ENCODE measurements at places on chromosomes 7 and 10.

DNA sequence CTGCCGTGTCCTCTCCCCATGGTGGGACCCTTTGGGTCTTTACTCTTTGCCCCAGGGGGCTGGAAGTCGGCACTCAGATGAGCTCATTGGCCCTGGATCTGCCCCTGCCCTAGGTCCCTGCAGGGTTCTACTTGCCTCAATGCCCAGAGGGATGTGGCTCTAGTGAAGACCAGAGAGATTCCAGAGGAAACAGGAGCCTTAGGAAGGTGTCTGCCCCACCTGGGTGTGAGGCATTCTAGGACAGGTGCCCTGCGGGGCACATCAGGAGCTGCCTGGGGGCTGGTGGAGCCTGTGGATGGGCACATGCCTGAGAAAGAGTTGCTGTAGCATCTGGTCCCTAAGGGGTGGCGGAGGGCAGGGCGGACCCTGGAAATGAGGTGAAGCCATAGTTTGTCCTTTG lies 128.6 kb downstream of the ADCY1 start:
- no peak for DNase-seq

GRCh38 chr7:50197549-50197948 lies 104.5 kb upstream of the ZPBP start:
- DNase-seq: peak; percentile 57

DNA sequence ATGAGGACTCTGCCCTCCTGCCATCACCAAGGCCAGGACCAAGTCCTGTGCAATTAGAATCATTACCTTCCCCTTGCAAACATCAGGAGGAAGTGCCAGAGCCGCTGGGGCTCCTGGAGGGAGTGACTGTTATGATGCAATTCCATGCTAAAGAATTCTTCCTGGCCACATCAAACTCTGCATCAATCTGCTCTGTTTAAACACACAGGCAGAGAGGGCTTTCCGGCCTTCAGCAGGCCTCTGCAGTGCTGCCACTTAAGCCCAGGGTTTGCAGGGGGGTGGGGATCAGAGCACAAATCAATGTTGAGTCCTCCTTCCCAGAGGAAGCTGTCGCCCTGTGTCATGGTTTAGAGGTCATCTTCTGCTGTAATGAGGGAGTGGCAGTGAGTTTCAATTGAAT lies 58.1 kb downstream of the CTBP2 start:
- DNase-seq: no peak

- DNase-seq: no peak
Observed at GRCh38 chr7:29017713-29018112, 59.6 kb upstream of the TRIL start.

- DNase-seq: no peak
Observed at GRCh38 chr10:131708225-131708880, 192.5 kb upstream of the PPP2R2D start.

DNA sequence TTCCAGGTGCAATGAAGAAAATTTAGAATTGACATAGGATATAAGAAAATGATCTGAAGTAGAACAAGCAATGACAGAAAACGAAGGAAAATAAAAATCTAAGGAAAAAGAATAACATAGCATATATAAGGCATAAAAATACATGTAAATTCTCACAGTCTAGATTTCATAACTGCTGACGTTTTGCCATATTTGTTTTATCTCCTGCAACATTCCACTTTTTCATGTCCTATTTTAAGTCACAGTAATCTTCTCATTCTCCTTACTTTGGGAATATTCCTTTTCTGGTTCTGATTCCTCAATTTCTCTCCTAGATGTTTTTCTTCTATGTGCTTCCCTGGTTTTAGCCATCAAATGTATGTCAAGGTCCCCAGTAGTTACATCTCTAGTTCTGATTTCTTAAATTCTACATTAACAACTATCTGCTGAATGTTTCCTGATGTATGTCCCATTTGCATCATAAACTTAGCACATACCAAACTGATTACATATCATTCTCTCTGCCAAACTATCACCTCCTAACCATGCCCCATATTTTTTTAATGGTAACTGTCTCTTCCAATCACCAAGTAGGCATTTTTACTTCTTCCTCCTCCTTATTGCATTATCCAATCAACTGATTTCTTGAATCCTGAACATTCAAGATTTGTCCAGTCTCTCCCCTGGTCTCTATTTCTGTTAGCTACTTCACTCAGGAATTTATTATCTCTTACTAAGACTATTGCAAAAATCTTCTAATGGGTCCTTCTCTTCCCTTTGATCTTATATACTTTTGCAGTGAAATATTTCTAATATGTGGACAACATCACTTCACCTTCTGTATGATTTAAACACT lies 171.3 kb downstream of the DNAJC1 start:
- DNase-seq: no peak

DNA sequence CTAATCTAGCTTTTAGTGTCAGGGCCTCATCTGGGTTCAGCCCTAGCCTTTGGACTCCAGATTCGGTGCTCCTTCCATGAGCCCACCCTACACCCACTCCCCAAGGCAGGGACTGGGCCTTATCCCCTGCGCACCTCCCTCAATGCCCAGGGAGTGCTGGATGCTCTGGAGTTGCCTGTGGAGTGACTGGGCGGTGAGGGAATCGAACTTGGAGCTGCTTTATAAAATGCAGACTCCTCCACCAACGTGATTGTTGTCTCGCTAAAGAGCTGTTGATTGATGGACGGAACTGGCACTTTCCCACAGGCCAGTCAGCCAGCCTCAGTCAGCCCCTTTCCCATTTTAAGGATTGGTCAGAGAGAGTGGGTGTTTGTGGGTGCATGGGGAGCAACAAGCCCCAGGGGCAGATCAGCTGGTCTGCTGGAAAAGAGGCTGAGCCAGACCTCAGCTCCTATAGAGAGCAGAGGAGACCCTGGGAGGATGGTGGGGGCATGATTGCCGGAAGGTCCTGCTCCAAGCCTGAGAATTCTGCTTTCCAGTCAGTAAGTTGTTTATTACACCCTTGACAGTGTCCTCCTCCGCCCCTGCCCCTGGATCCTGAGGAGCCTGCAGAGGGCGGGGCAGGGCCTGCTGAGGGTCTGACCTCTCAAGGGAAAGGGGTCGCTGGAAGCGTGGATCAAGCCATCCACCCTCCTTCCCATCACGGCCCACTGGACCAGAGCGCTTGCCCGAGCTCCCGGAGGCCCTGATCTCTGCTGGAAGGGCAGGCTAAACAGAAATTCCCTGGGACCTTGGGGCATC lies 16.7 kb downstream of the UNC5B start:
- no peak for DNase-seq

DNA sequence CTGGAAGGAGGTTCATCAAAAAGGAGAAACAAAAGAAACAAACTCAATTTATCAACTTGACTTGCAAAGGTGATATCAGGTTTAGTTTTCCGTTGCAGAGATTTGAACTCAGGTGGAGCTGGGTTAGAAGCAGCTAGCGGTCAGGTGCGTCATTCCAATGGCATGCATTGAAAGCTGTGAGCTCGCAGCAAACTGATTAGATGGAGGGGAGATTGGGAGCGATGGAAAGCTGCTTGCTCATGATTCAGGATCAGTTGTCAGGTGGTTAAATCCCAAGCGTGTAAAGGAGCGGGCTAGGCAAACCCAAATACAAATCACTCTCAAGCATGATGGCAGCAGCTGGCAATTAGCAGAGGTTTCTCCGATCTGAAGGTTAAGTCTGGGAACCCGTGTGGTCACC lies 49.3 kb upstream of the AFAP1L2 start:
- DNase-seq: no peak

DNA sequence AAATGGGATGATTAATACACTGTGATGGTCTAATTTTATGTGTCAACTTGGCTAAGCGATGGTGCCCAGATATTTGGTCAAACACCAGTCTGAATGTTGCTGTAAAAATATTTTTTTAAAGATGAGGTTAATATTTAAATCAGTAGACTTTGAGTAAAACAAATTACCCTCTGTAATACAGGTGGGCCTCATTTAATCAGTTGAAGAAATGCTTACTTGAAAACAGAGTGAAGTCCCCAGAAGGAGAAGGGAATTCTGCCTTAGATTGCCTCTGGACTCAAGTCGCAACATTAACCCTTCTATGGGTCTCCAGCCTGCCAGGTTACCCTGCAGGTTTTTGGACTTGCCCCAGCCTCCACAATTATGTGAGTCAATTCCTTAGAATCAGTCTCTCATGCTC lies 49.8 kb upstream of the AGK start:
- no peak for DNase-seq

GRCh38 chr7:44085546-44085945 lies 3.2 kb upstream of the POLM start:
- DNase-seq: no peak

GRCh38 chr10:47143072-47143471 lies 156.9 kb upstream of the GDF10 start:
- no peak for DNase-seq

DNA sequence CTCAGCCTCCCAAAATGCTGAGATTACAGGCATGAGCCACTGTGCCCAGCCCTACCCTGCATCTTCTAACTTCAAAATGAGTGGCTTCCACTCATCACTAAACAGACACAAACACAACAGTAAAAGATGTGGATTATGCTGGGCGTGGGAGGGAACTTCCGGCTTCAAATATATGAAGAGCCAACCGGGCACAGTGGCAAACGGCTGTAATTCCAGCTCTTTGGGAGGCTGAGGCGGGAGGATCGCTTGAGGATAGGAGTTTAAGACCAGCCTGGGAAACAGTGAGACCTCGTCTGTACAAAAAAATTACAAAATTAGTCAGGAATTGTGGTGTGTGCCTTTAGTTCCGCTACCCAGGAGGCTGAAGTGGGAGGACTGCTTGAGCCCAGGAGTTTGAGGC lies 92.2 kb upstream of the GNA12 start:
- DNase-seq: no peak

GRCh38 chr10:82887488-82887887 lies 1012.5 kb downstream of the NRG3 start:
- no peak for DNase-seq

DNA sequence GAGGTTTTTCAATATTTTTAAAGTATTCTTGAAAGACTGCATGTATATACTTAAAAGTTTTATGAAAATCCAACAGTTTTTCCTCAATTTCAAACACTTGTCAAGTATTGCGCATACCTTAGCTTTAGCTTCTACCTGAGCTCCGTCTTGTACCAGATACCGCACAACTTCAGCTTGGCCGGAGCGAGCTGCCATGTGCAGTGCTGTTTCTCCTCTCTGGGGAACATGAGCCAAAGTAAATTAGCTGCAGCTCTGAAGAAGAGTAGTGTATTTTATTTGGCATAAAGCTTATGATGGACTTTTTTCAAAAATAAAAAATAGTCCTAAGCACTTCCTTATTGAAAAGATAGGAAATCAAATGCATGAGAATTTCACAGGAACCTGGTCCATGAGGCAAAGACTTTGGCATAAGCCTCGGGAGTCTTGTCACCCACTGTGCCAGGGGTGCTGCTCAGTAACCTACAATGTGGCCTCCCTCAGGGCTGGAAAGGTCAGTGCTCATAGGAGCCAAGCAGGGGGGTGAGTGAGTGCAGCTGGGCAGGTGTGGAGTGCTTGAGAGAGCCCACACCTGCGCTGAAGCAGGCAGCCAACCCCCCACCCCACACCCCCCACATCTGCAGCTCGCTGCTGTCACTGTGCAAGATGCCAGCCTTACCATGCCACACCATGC lies 189.5 kb downstream of the ANK3 start:
- no peak for DNase-seq

- no peak for DNase-seq
Observed at GRCh38 chr7:52154382-52154781, 837.8 kb upstream of the COBL start.

DNA sequence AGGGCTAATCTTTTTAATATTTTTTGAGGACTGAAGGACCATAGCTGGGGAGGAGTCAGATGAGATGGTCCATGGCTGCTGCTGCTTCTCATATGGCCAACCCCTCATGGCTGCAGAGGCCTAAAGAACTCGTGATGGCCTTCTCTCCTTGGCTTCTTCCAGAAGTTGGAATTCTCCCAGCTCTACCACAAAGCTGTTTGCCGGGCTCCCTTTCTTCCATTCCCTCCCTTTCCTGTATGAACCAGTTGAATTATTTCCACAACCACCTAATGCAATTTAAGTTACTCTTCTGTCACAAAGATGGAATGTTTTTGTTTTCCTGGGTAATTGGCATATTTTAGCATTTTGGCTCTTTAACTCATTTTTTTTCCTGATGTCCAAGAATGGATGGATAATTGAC lies 80.7 kb downstream of the PHTF2 start:
- DNase-seq: no peak

GRCh38 chr10:95214369-95214768 lies 20.3 kb downstream of the ACSM6 start:
- no peak for DNase-seq
